Ascending aorta (tissue), 2 donors: ENCODE measurements at places on chromosomes 1 and 21. TPM values are rescaled to one million over a fixed set of nuclear protein-coding genes. Genes with fewer than 3 reads are reported as not detected.

DNA sequence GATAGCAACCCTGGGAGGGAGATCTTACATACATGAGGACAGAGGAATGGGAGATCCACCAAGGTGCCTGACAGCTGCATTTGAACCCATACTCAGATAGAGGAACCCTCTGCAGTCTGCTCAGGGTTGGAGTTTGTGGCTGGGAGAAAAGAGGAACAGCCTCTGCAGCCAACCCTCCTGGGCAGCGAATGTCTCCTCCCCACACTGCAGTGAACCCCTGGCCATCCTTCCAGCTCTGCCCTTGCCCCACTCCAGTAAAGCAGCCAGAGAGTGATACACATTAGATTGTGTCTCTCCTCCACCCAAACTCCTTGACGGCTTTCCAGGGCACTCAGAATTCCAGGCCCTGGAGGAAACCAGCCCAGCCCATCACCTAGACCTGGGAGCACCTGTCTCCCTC lies 137.7 kb downstream of the RUNX1 start:
- H3K4me3 ChIP-seq = no peak overlapping the region
- no peaks in the 10 kb centered on the region for H3K36me3 ChIP-seq
- H3K27me3 ChIP-seq = no peaks in the 10 kb centered on the region

DNA sequence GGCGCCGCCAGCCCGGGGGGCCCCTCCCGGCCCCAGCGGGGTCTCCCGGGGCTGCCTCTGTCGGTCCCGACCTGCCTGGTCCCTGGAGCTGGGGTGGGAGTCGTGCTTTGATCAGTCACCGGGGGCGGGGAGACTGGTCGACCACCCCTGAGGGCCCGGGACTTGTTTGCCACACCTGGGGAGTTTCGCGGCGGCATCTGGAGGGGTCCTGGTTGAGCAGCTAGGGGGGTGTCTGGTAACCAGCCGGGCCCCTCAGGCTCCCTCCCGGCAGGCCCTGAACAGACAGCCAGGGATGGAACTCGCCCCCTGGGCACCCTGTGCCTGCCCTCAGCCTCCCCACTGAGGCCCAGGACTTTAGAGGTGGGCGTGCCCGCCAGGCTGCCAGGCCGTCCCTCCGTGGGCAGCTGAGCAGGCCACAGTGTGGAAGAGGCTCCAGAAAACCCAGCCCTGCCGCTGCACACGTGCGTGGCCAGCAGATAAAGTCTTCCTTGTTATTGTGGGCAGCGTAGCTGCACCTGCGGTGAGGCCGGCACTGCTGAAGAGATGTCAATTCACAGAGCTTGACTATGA lies 13.3 kb upstream of the SAMD11 start:
- DNase-seq = peak; percentile 3
- H3K27me3 ChIP-seq = no peaks in the 10 kb centered on the region
- no peaks in the 10 kb centered on the region for H3K36me3 ChIP-seq
- H3K4me3 ChIP-seq = peak overlapping the region; percentile 21
- peaks cover 3% of the 10 kb centered on the region for H3K4me1 ChIP-seq
- H3K27ac ChIP-seq = no peak overlapping the region

- H3K4me1 ChIP-seq = no peaks in the 10 kb centered on the region
- no peaks in the 10 kb centered on the region for H3K27me3 ChIP-seq
- no peaks in the 10 kb centered on the region for H3K36me3 ChIP-seq
- no peak for DNase-seq
Measured at GRCh38 chr1:68015369-68015768, 35.1 kb downstream of the DIRAS3 start.

DNA sequence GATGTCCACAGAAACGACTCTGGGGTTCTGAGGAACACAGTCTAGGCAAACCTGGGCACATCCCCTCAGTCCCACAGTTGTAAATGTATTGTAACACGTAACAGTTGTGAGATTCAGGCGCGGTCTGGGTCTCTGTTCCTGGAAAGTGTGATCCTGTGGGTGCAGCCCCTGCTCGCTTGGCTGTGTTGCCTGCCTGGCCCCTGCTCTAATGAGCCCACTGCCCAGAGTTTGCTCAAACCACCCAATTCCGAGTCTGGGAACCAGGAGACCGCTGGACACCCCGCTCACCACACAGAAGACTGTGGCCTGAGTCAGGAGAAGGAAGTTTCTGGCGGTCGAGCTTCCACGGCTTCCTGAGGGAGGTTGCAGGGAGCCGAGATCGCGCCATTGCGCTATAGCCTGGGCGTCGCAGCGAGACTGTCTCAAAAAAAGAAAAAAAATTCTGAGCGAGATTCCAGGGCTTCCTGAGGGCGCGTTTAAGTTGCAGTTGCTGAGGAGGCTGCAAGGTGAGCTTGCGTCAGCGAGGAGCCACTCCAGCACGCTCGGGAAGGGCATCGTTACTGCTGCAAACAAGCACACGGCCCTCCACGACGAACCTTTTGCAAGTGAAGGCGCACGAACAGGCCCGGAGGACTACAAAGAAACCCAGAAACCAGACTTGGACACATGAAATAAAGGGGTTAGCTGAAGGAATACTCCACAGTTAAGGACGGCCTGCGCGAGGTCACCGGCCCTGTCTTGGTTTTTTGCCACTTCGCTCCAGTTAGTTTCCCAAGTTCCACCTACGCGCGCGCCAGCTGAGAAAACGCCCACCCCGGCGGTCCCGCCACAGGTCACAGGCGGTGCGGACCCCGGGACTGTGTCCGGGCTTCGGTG lies 1.1 kb downstream of the C21orf58 start:
- H3K4me3 ChIP-seq = peak overlapping the region; percentile 81
- no peak overlapping the region for H3K27ac ChIP-seq
- no peaks in the 10 kb centered on the region for H3K27me3 ChIP-seq
- DNase-seq = no peak
- H3K36me3 ChIP-seq = no peaks in the 10 kb centered on the region

GRCh38 chr1:235968831-235969230 lies 96.1 kb downstream of the NID1 start:
- no peak overlapping the region for H3K4me3 ChIP-seq
- no peaks in the 10 kb centered on the region for H3K27me3 ChIP-seq
- no peak overlapping the region for H3K27ac ChIP-seq
- DNase-seq = no peak
- H3K4me1 ChIP-seq = peaks cover 4% of the 10 kb centered on the region

DNA sequence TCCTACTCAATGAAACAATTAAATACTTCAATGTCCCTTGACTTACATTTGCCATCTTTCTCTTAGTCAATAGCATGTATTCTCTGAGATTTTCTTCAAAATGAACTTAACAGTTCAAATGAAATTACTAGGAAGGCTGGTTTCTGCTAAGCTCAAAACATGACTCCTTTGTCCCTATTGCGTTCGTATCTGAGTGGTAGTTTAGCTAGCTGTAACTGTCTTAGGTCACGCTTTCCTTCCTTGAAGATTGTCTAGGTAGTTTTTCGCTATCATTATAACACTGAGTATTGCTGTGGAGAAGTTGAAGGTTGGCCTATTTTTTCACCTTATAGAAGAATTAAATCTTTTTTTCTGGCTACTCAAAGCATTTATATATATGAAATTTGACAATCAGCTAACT lies 1535.2 kb downstream of the PLA2G4A start:
- DNase-seq = no peak
- no peak overlapping the region for H3K4me3 ChIP-seq
- H3K27ac ChIP-seq = no peak overlapping the region
- H3K27me3 ChIP-seq = no peaks in the 10 kb centered on the region
- no peaks in the 10 kb centered on the region for H3K4me1 ChIP-seq

- no peak overlapping the region for H3K4me3 ChIP-seq
- H3K4me1 ChIP-seq = no peaks in the 10 kb centered on the region
- no peaks in the 10 kb centered on the region for H3K36me3 ChIP-seq
- no peak overlapping the region for H3K27ac ChIP-seq
Measured at GRCh38 chr21:41510500-41510899, 2.5 kb upstream of the TMPRSS2 start.

DNA sequence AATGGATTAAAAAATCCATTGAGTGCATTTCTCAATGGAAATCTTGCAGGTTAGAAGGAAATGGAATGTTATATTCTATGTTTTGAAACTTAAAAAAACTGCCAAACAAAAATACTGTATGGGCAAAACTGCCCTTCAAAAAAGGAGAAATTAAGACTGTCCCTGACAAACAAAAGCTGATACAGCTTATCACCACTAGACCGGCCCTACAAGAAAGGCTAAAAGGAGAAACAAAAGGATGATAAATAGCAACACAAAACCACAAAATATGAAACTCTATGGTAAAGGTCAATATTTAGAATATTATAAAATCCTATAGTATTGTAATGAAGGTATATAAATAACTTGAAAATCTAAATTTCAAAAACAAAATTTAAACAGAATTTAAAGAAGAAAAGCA lies 60.0 kb downstream of the SLC25A24 start:
- H3K36me3 ChIP-seq = peaks cover 42% of the 10 kb centered on the region
- no peaks in the 10 kb centered on the region for H3K4me1 ChIP-seq
- no peak for DNase-seq
- no peaks in the 10 kb centered on the region for H3K27me3 ChIP-seq
- H3K4me3 ChIP-seq = no peak overlapping the region

DNA sequence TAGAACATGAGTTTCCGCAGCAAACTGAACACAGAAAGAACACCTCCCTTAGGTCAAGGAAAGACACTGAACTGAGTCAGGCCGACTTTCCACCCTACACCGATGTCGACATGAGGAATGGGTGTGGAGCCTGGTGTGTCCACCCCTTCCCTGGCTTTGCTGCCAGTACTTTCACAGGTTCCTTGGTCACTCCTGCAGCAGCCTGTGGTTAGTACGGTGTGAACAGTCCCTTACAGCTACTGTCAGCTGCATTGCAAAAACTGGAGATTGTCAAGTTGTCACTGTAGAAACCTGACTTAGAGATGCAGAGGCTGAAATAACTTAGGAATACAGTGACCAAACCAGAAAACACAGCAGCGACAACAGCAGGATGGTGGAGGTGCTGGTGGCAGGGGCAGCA lies 7.1 kb downstream of the PGLYRP3 start:
- no peaks in the 10 kb centered on the region for H3K36me3 ChIP-seq
- no peaks in the 10 kb centered on the region for H3K4me1 ChIP-seq
- no peaks in the 10 kb centered on the region for H3K27me3 ChIP-seq
- DNase-seq = no peak
- H3K27ac ChIP-seq = no peak overlapping the region
- H3K4me3 ChIP-seq = no peak overlapping the region

- no peak for DNase-seq
- no peaks in the 10 kb centered on the region for H3K4me1 ChIP-seq
- no peaks in the 10 kb centered on the region for H3K27me3 ChIP-seq
- H3K4me3 ChIP-seq = no peak overlapping the region
- no peaks in the 10 kb centered on the region for H3K36me3 ChIP-seq
Measured at GRCh38 chr1:29519788-29520110, 283.4 kb downstream of the PTPRU start.

DNA sequence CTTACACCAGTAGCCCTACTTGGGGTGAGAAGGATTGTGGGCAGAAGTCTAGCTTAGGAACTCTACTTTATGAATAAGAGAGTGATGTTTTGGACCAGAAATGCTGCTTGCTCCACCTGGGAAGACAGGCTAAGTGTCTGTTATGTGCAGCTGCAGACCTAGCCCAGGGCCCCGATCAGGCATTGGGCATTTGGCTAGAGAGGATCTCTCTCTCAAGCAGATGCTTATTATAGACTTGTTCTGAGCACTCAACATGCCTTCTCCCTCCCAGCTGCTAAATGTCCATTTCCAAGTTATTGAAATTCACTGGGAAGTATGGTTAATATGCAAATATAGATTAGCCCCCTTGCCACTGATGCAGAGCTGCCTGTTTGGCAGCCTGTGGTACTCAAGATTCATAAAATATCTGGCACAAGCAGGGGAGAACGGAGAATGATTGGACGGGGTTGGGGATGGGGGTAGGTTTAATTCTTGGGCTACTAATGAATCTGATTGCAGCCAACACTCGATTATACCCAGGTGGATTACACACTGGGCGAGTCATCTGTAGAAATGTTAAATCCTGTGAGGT lies 115.9 kb downstream of the KCND3 start:
- H3K4me3 ChIP-seq = no peak overlapping the region
- no peaks in the 10 kb centered on the region for H3K27me3 ChIP-seq
- H3K36me3 ChIP-seq = no peaks in the 10 kb centered on the region
- DNase-seq = no peak

GRCh38 chr1:162035241-162035640 lies 11.6 kb upstream of the OLFML2B start:
- H3K27ac ChIP-seq = no peak overlapping the region
- no peak overlapping the region for H3K4me3 ChIP-seq
- H3K27me3 ChIP-seq = no peaks in the 10 kb centered on the region
- DNase-seq = no peak

GRCh38 chr1:185693654-185694053 lies 40.5 kb upstream of the HMCN1 start:
- H3K36me3 ChIP-seq = no peaks in the 10 kb centered on the region
- no peak overlapping the region for H3K27ac ChIP-seq
- peak overlapping the region; percentile 19 for H3K4me3 ChIP-seq
- DNase-seq = no peak
- no peaks in the 10 kb centered on the region for H3K4me1 ChIP-seq

DNA sequence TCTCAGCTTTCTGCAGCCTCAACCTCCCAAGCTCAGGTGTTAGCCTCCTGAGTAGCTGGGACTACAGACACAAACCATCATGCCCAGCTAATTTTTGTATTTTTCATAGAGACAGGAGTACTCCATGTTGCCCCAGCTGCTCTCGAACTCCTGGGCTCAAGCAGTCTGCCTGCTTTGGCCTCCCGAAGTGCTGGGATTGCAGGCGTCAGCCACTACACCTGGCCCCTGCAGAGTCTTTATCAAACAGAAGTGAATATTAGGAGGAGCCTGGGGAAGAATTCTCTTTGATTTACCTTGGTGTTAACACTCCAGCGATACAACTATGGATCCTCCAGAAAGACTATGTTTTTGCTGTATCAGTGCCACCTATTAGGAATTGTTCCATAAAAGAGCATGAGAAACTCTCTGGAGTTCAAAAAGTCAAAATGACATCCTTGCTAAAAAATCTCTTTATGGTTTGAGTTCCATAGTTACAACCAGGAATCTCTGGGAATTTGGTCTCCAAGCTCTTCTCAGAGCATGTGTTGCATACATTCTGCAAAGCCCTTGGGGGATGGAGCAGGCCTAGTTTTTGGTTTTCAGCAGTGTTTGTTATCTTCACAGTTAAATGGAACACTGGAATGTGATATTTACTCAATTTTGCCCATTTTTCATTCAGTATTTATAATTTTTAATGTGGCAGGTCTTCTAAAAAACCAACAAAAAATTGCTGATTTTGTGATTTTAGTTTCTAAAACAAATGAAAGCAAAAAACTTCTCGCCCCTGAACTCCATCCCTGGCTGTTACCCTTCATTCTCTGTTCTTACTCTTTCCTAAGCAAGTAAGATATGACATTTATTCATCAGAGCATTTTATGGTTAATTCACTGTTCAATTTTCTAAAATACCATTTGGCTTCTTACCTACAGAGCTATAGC lies 77.3 kb downstream of the OLFML2B start:
- H3K4me3 ChIP-seq = no peak overlapping the region
- no peak overlapping the region for H3K27ac ChIP-seq
- no peaks in the 10 kb centered on the region for H3K36me3 ChIP-seq
- no peak for DNase-seq
- H3K4me1 ChIP-seq = no peaks in the 10 kb centered on the region

- no peak for DNase-seq
- no peaks in the 10 kb centered on the region for H3K4me1 ChIP-seq
- H3K27ac ChIP-seq = no peak overlapping the region
- no peaks in the 10 kb centered on the region for H3K27me3 ChIP-seq
- H3K36me3 ChIP-seq = no peaks in the 10 kb centered on the region
Measured at GRCh38 chr1:47699492-47700235, 261.8 kb downstream of the FOXD2 start.

The PM20D1 gene
- total RNA-seq = not detected

The DNAJC6 gene
- total RNA-seq = 0.21 TPM

The AVPR1B gene
- total RNA-seq = not detected

The LIPI gene
- total RNA-seq = not detected

The NIBAN1 gene
- total RNA-seq = 74.6 TPM

The OR13G1 gene
- total RNA-seq = not detected

The ARHGEF2 gene
- total RNA-seq = 169 TPM

The PKLR gene
- total RNA-seq = not detected

The SLFNL1 gene
- total RNA-seq = not detected

The ARHGEF16 gene
- not detected for total RNA-seq

The CD160 gene
- not detected for total RNA-seq

The HPCA gene
- not detected for total RNA-seq
